ENCODE measurements at places on chromosomes 12 and 14.

- DNase-seq, result no peak
Observed at GRCh38 chr14:71658261-71658860, 273.9 kb upstream of the RGS6 start.

GRCh38 chr14:67963545-67963944 is 144.0 kb downstream of the RAD51B start:
- DNase-seq, result no peak

DNA sequence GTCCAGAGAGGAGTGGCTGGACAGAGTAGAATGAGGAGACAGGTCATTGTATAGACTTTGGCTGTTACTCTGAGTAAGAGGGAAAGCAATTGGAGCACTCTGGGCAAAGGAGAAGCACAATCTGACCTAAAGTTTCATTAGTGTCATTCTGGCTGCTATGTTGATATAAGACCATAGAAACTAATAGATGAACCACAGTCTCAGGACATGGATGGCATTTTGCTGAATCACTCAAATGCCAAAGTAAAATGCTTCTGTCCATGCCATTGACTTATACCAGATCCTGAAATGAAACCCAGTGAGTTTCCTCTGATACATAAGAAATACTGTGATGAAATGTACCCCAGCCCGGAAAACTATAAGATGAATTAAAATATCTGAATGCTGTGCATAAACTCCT is 65.8 kb upstream of the COCH start:
- no peak for DNase-seq

DNA sequence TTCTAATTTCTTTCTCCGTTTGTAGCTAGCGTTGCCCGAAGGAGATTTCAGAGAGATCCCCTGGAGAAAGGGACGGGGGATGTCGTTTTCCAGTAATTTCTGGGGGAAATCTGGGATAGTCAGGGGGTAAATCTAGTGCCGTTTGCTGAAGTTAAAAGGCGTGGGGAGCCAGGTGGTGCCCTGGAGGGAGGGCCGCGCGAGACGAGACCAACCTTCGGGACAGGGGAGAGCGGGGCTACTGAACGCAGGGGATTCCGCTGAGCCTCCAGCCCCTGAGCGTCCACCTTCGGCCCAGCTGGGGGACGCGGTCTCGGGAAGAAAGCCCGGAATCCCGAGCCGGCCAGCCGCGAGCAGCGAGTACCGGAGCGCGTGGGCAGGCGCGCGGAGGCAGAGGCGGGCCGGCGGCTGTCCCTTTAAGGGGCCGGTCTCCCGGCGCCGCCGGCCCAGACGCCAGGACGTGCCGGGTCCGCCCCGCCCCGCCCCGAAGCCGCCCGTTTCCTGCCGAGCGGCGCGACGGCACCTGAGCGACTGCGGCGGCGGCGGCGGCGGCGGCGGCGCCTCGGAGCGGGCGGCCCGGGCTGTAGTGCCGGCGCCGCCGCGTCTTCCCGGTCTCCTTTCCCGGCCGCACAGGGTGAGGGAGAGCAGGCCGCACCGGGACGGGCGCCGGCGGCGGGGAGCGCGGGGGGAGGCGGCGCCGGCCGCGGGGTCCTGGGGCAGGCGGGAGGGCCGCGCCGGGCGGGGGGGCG is at the start of gene KTN1:
TSS of gene KTN1 (plus strand) at position 484 of the 746 bp plus-strand sequence. CDS start 31,842 bp downstream, outside the sequence.
- peak; percentile 68 for DNase-seq
